ENCODE measurements at places on chromosomes 3 and 15.

DNA sequence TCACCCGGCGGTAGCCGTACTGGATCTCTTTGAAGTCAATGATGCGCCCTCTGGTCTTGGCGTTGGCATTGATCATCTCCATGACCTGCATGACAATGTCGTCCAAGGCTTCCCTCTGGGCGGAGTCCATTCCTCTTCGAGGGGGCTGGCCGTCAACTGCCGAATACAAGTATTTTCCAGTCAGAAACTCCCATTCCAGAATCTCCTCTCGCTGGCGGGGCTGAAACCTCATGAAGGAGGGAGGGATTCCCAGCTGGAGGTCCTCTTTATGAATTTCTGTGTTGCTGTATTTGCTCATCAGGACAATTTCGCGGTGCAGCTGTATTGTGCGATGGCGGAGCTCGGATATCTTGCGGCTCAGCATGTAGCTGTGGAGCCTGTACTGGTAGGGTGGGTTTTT lies 73.4 kb downstream of the CHSY1 start:
- no peak for DNase-seq

- DNase-seq, result no peak
These were observed 27.6 kb downstream of the RUBCN start for GRCh38 chr3:197709135-197709534.

GRCh38 chr3:181105646-181106045 lies 116.1 kb upstream of the DNAJC19 start:
- no peak for DNase-seq

GRCh38 chr3:181288145-181288544 lies 298.6 kb upstream of the DNAJC19 start:
- no peak for DNase-seq

DNA sequence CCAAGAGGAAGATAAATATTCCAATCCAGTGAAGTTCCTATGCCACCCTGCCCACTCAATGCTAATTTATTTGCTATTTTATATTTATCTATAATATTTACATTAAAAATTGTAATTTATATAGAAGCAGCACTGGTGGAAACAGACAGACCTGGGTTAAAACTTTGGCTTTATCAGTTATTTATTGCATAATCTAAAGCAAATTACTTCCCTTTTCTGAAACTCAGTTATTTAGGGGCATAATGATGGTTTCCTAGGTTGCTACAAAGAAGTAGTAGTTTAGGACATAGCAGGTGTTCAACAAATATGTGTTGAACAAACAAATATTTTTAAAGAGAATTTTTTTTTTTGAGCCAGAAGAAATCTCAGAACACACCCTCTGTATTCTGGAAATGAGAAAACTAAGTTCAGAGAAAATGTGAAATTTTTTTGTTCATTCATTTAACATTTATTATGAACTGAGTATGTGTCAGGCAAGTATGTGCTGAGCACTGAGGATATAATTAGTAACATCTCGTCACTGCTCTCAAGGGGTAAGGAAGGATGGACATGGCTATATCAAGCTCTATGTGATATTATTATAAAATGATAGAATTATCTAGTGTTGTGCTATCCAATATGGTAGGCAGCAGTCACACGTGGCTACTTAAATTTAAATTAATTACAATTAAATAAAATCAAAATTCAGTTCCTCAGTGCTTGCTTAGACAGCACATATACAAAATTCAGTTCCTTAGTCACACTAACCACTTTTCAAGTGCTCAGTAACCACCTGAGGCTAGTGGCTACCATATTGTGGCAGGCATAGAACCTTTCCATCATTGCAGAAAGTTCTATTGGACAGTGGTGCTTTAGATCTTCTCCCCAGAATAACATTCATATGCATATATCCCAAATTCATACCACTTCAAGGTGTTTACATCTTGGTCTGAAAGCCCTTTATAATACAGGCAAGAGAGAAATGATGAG lies 7.0 kb upstream of the UBE2Q2 start:
- DNase-seq, result no peak

DNA sequence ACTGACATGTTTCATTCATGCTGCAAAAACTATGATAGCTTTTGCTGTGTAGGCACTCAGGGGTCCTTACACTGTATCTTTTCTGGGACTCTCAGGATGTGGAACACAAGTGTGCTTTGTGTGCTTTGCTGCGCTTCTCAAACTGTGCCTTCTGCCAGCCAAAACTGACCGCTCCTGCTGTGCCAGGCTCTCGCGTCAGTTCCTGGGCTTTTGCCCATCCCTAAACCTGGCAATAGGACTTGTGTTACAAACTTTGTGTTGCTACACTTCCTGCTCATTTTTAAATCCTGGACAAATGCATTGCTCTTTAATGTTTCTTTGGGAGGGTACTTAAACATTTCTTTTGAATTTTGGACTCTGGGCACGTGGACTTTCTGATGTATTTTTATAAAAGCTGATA lies 60.3 kb downstream of the DIPK2A start:
- DNase-seq, result no peak

- DNase-seq, result peak; percentile 65
These were observed 60.3 kb downstream of the HEG1 start for GRCh38 chr3:124995460-124995994.

GRCh38 chr3:55717481-55717880 lies 230.4 kb upstream of the WNT5A start:
- DNase-seq, result no peak

GRCh38 chr3:125525153-125525552 lies 5.2 kb upstream of the SNX4 start:
- DNase-seq, result no peak

GRCh38 chr15:101440846-101441590 lies 48.5 kb downstream of the PCSK6 start:
- no peak for DNase-seq

- no peak for DNase-seq
These were observed 72.0 kb downstream of the RAD18 start for GRCh38 chr3:8891303-8891702.

DNA sequence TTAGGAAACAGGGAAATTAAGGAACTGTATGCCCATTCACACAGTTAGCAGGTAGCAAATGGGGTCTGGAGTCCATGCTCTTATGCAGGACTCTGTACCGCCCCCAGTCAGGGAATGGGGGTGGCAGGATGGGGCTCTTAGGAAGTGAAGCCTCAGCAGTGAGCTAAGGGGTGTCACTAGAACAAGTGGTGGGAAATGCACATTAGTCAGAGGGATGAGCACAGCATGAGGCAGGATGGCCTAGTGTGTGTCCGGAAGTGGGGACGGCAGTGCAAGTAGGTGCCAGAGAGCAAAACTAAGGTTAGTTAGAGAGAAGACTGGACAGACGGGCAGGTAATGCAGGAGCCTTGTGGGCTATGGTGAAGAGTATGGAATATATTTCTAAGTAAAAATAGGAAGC lies 60.7 kb downstream of the ST3GAL6 start:
- no peak for DNase-seq

- no peak for DNase-seq
These were observed 77.2 kb downstream of the CEMIP start for GRCh38 chr15:80856400-80856799.

DNA sequence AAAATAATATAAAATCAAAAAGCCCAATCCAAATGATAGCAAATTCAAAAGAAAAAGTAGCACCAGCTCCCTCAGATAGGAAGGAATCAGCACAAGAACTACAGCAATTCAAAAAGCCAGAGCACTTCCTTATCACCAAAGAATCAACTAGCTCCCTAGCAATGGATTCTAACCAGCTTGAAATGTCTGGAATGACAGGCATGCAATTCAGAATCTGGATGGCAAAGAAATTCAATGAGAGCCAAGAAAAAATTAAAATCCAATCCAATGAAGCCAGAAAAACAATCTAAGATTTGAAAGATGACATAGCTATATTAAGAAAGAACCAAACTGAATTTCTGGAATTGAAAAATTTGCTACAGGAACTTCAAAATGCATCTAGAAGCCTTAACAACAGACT lies 1334.4 kb upstream of the ALCAM start:
- no peak for DNase-seq

GRCh38 chr3:164683489-164683888 lies 394.8 kb downstream of the SI start:
- DNase-seq, result no peak

GRCh38 chr3:27610800-27611525 lies 111.2 kb downstream of the EOMES start:
- DNase-seq, result peak; percentile 30

- peak; percentile 5 for DNase-seq
These were observed 235.3 kb upstream of the MME start for GRCh38 chr3:154844863-154845262.

DNA sequence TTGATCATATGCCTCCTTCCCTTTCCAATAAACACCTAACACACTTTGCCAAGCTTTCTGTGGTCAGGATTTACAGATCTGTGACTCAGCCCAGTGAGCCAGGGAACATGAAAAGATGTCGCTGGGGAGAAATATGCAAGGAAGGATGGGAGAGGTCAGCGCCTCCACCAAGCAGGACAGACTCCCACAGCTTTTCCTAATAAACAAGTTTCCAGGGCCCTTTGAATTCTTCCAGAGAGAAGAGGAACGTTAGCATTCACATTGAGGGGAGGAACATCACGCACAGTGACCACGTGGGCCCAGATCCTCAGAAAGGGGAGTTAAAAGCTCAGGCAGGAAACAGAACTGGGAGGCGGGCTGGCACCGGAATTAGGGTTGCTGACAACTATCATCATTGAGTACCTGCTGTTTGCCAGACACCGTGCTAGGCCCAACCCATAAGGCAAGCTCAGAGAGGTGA lies 33.3 kb upstream of the MRPS22 start:
- DNase-seq, result no peak

GRCh38 chr3:97010881-97011657 lies 196.7 kb downstream of the EPHA6 start:
- DNase-seq, result no peak

GRCh38 chr3:174218016-174218415 lies 641.1 kb upstream of the NAALADL2 start:
- no peak for DNase-seq

DNA sequence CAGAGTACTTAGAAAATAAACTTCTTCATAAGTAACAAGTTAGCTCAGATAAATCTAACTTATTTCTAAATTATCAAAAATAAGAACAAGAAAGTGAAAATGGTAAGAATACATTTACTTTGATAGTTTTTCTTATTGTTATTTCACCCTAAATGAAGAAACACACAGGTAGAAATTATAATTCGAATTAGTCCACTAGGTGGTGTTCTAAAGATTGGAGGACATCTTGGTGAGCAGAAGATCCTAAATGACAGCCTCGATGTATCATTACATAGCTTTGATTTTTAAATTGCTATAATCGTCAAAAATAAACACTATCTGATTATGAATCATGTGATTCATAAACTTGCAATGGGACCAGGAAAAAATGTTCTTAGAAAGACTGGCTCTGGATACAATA lies 280.8 kb upstream of the UBE2E2 start:
- DNase-seq, result peak; percentile 18

- DNase-seq, result no peak
These were observed 297.3 kb upstream of the ADAMTS9 start for GRCh38 chr3:64985072-64985471.

DNA sequence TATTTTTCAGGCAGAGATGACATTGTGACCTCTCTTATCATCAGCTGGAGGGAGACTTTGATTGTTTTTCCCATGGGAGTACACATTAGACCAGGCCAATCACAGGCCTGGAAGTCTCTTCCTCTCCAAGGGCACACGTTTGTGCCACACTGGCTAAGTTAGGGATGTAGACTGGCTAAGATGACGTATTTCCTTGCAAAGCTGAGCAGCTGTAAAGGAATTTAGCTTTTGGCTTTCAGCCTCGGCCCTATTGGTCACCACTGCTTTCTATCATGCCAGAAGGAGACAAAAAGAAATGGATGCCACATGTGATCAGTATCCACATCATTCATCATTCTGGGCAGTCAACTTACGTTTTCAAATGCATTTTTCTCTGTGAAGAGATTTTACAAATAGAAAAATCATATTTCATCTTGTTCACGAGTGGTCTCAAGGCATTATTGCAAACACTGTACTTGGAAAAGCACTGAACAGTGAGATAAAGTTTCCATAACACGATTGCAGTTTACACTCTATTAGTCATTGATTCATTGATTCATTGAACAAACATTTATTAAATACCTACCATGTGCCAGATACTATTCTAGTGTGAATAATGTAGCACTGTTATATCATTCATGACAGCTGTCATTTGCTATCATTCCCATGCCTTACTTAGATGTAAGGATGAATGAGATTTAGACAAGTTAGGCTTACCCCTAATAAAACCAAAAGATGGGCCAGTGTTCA lies 27.0 kb upstream of the RNF7 start:
- no peak for DNase-seq

- DNase-seq, result no peak
These were observed 11.1 kb downstream of the ISG20 start for GRCh38 chr15:88649753-88650551.

DNA sequence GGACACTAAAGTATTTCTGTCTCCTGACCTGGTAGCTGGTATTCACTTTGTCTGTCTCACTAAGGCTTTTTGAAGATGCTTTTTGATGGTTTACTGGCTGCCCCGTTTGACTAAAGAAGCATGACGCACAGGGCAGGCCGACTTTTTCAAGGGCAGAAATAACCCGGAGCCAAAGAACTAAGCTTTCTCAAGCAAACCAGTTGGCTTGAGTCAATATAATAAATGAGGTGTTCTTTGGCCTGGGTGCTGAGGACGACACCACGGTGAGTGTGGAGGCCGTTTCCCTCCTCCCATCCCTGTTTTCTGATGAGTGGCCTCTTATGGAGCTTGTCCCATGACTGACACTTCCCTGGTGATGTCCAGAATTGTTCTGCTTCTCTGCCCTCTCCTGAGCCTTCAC lies 220.9 kb downstream of the ITPR1 start:
- no peak for DNase-seq

- no peak for DNase-seq
These were observed 152.5 kb upstream of the NPHP3 start for GRCh38 chr3:132874701-132875100.

DNA sequence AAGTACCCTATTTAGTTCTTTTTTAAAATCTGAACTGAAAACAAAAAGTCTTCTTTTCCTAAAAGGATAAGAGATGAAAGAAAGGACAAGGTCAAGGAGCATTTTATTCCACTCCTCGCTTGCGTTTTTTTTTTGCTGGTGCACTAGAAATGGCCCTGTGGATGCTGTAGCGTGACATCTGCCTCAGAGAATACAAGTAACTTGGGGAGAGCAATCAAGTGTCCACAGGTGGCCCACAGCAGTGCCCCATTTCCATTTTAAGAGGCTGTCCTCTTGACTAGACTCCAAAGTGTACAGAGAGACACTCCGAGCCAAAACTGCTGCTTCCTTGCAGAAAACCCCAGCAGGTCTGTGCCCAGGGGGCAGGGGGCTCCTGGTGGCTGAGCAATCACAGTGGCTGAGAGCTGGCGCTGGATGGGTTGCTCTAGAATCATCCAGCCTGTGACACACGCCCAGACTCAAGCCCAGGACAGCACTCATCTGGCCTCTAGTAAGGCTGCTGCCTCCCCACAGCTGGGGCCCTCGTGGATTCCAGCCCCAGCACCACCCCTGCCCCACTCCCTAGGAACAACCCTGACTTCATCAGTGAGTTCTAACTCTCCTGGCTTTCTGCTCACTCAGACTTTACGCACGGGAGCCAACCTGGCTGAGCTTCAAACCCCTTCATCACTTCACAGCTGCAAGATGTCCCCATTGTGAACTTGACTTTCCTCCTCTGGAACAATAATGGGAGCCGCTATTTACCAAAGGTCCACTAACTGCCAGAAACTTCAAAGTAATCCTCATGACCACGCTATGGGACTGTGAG lies 71.1 kb upstream of the SPATA12 start:
- no peak for DNase-seq

GRCh38 chr3:12175844-12176453 lies 17.2 kb upstream of the TIMP4 start:
- peak; percentile 22 for DNase-seq

- DNase-seq, result no peak
These were observed 40.5 kb downstream of the BCHE start for GRCh38 chr3:165796701-165797100.

- no peak for DNase-seq
These were observed 5.3 kb upstream of the SRGAP3 start for GRCh38 chr3:9254764-9255163.

Data from germinal center (tissue), 1 donor.